Osteocyte (in vitro differentiated cells): ENCODE measurements at places on chromosomes 3 and 15. TPM values are rescaled to one million over a fixed set of nuclear protein-coding genes. Genes with fewer than 3 reads are reported as not detected.

The CCR9 gene
- not detected in 2 replicates for total RNA-seq

The BDH1 gene
- 9.8 and 12.1 TPM in 2 replicates for total RNA-seq

- DNase-seq: no peak
- H3K27me3 ChIP-seq: peaks cover 12% of the 10 kb centered on the region
- H3K27ac ChIP-seq: no peak overlapping the region
- H3K4me3 ChIP-seq: no peak overlapping the region
- H3K36me3 ChIP-seq: no peaks in the 10 kb centered on the region
- H3K4me1 ChIP-seq: peaks cover 17% of the 10 kb centered on the region
These were observed 230.8 kb upstream of the MCTP2 start for GRCh38 chr15:94000606-94001005.

- H3K4me3 ChIP-seq: no peak overlapping the region
- no peaks in the 10 kb centered on the region for H3K36me3 ChIP-seq
- H3K27me3 ChIP-seq: peaks cover 4% of the 10 kb centered on the region
These were observed 54.1 kb upstream of the TFRC start for GRCh38 chr3:196135693-196136639.

- H3K27ac ChIP-seq: no peak overlapping the region
- no peaks in the 10 kb centered on the region for H3K27me3 ChIP-seq
- peaks cover 1% of the 10 kb centered on the region for H3K36me3 ChIP-seq
- H3K4me3 ChIP-seq: no peak overlapping the region
- DNase-seq: no peak
- peaks cover under 1% of the 10 kb centered on the region for H3K4me1 ChIP-seq
These were observed 353.9 kb upstream of the TPRG1 start for GRCh38 chr3:188817935-188818269.

DNA sequence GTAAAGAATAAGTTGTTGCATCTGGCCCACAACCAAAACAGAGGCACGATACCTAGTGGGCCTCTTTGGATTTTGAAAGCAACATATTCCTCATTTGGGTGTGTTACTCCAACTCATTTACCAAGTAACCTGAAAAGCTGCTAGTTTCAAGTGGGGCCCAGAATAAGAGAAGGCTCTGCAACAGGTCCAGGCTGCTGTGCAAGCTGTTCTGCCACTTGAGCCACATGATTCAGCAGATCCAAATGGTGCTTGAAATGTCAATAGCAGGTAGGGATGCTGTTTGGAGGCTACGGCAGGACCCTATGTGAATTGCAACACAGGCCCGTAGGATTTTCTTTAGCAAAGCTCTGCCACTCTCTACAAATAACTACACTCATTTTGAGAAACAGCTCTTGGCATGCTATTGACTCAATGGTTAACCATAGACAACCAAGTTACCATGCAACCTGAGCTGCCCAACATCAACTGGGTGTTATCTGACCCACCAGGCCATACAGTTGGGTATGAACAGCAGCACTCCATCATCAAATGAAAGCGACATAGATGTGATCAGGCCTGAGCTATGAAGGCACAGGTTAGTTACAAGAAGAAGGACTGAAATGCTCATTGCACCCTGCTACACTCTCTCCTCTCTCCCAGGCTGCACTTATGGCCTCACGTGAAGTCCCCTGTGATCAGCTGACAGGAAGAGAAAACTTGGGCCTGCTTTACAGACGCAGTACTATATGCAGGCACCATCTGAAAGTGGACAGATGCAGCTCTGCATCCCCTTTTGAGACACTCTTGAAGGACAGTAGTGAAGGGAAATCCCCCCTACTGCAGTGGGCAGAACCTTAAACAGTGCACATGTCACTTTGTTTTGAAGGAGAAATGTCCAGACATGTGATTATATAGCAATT lies 9.5 kb upstream of the MCF2L2 start:
- no peaks in the 10 kb centered on the region for H3K4me1 ChIP-seq
- no peaks in the 10 kb centered on the region for H3K36me3 ChIP-seq
- peak; percentile 34 for DNase-seq
- no peak overlapping the region for H3K27ac ChIP-seq
- no peak overlapping the region for H3K4me3 ChIP-seq

DNA sequence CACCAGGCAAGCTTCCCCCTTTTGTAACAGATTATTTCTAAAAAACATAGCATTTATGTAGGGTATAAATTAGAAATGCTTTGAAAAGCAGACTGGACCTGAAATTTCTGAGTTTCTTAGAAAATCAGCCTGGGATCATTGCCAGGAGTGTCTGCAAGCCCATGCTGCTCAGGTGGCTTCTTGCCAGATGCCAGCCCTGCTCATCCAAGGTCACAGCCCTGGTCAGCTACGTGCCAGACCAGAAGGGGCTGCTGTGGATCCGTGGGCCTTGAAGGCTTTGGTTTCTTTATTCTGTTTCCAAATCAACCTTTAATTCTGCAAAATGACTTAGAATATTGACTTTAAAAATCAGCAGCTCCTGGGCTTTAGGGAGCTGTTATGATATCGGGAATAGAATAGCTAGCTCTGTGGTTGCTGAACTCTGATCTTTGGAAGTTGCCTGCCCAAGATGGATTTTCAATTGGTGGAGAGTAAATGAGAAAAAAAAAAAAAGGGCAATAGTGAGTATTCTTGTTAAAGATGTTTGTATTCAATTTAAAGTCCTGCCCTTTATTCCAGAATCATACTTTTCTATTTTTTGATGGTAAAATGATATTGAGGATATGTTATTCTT lies 370.1 kb upstream of the ONECUT1 start:
- H3K27ac ChIP-seq: no peak overlapping the region
- no peak for DNase-seq
- H3K27me3 ChIP-seq: no peaks in the 10 kb centered on the region

GRCh38 chr15:51499379-51499976 lies 123.1 kb downstream of the DMXL2 start:
- DNase-seq: no peak
- H3K36me3 ChIP-seq: peaks cover 30% of the 10 kb centered on the region
- H3K4me3 ChIP-seq: no peak overlapping the region
- no peaks in the 10 kb centered on the region for H3K27me3 ChIP-seq
- H3K27ac ChIP-seq: no peak overlapping the region
- H3K4me1 ChIP-seq: peaks cover under 1% of the 10 kb centered on the region
